ENCODE measurements at places on chromosomes 1 and 21.

DNA sequence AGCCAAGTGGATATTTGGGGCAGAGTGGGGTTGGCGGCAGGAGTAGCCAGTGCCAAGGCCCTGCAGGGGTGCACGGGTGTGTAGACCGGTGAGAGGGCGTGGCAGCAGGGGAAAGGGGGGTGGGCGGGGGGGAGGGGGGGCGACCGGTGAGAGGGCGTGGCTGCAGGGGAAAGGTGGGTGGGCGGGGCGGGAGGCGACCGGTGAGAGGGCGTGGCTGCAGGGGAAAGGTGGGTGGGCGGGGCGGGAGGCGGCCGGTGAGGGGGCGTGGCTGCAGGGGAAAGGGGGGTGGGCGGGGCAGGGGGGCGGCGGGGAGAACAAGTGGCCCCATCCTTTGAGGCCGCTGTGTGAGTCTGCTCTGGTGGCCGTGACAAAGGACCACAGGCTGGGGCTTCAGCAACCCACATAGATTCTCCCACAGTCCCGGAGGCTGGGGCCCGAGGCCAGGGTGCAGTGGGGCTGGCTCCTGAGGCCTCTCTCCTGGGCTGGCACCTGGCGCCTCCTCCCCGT lies 25.8 kb downstream of the RRP1 start:
- no peak for DNase-seq

DNA sequence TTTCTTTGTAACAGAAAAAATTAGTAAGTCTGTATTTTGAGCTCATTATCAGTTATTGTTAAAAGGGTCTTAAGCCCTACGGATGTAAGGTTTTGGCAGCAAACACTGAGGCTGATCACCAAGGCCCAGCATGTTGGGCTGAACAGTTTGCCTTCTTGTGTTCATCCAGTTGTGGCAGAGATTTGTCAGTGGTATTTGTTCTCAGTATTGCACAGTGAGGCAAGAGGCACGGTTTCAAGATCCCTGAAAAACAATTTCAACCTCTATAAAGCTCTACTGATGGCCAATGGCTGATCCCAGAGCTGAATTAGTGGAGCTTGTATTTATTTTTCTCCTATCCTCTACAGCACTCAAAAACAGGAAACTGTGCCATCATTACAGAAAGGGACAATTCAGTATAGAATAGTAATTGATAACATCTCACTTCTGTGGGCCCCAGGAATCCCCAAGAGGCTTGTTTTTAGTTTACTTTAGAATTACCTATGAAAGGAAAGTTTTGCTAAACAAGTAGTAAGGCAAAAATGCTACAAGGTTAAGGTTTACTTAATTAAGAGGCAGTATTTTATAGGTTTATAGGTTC lies 191.8 kb upstream of the RAB4A start:
- no peak for DNase-seq

DNA sequence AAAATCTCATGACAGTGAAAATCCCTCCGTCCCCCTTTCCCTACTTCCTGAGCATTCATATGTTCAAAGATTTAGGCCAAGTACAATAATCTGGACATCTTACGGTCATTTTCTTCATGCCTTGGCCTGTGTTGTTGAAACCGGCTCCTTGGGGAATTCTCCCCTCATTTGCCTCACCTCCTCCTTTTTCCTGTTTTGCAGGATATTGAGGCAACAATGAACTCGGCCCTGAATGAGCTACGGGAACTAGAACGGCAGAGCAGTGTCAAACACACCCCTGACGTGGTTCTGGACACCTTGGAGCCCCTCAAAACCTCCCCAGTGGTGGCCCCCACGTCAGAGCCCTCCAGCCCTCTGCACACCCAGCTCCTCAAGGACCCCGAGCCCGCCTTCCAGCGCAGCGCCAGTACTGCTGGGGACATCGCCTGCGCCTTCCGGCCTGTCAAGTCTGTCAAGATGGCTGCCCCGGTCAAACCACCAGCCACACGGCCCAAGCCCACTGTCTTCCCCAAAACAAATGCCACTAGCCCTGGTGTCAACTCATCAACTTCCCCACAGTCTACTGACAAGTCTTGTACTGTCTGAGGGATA lies 9.3 kb upstream of the IKBKE start:
- no peak for DNase-seq

- no peak for DNase-seq
Measured at GRCh38 chr1:202249436-202249835, 55.8 kb downstream of the LGR6 start.

DNA sequence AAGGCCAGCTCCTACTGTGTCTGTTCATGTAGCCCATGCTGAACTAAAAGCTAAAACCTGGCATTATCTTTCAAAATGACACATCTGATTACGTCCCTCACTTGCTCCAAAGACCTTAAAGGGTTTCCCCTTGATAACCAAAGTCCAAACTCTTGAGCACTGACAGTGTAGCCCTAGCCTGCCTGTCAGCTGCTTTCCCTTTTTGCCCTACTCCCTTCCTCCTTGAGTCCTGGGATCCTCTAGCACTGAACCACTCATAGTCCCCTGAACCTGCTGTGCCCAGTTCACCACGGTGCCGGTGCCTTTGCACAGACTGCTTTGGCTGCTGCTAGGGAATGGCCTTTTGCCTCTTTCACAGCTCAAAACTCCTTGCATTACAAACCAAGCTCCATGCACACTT lies 67.5 kb downstream of the PLXNA2 start:
- DNase-seq: no peak

DNA sequence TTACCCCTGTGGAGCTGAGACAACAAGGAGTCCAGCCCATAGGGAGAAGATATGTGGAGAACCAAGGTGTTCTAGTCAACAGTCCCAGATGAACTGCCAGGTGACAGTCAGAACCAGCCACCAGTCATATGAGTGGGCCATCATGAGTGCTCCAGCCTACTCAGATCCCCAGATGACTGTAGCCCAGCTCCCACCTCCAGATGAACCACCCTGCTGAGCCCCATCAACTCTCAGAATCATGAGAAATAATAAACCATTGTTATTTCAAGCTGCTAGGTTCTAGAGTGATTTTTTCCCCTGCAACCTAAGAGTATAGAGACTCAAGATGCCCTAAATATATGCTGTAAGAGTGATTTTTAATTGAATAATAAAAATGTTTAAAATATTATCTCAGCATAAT lies 444.2 kb downstream of the GPATCH2 start:
- no peak for DNase-seq

- DNase-seq: no peak
Measured at GRCh38 chr1:54551891-54552290, 3.9 kb downstream of the ACOT11 start.

DNA sequence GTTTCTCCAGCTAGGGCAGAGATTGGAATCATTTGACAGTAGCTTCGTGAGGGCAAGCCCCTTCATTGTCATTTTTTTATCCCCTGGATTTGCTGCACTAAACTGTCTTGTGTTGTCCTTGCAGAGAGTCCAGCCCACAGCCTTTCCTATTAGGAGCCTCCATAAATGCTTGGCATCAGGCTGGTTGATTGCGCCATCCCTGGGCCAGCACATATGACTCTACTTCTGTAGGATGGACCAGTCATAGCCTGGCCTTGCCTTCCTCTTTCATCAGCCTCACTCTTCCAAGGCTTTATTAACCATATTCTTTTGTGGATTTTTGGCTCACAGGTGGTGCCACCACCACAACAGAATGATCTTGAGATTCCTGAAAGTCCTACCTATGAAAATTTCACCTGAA lies 31.4 kb downstream of the LY9 start:
- DNase-seq: no peak

- DNase-seq: no peak
Measured at GRCh38 chr21:20737227-20737913, 260.8 kb upstream of the NCAM2 start.

DNA sequence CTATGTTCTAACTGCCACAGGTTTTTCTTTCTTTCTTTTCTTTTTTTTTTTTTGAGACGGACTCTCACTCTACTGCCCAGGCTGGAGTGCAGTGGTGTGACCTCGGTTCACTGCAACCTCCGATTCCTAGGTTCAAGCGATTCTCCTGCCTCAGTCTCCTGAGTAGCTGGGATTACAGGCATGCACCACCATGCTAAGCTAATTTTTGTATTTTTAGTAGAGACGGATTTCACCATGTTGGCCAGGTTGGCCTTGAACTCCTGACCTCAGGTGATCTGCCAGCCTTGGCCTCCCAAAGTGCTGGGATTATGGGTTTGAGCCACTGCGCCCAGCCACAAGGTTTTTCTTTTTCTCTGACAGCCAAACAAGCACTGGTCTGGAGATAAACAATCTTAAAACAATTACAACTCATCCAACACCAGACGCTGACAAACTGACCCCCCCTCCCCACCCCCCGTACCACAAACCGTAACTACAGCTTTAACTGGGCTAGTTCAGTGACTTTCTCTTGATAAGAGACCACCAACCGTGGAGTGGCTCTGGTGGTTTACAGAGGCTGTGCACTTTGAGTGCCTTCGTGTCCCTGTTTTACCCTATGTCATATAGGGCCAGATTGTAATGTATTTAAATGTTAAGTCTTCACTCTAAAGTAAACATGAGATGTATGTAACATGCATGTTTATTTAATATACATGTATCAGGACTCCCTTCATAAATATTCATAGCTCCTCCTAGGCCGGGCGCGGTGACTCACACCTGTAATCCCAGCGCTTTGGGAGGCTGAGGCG lies 19.5 kb upstream of the PUM1 start:
- no peak for DNase-seq

- no peak for DNase-seq
Measured at GRCh38 chr1:78334952-78335351, 155.8 kb upstream of the PTGFR start.

GRCh38 chr1:172952516-172952915 lies 98.2 kb downstream of the TNFSF18 start:
- DNase-seq: no peak

DNA sequence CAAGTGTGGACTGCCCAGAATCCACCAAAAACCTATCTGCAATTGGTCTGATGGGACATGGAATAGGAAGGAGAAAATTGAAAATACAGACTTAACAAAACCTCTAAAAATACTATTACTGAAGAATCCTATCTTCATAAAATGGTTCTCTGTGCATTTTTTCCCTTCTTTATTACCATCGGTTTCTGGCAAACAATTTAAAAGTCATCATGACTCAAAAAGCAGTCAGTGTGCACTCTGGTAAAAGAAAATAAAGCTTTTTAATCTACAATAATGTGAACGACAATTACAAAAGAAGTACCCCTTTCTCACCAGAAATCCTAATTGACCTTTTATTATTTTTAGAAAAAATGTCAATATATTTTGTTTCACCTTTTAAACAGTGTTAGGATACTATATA lies 186.3 kb downstream of the TPR start:
- peak; percentile 46 for DNase-seq

DNA sequence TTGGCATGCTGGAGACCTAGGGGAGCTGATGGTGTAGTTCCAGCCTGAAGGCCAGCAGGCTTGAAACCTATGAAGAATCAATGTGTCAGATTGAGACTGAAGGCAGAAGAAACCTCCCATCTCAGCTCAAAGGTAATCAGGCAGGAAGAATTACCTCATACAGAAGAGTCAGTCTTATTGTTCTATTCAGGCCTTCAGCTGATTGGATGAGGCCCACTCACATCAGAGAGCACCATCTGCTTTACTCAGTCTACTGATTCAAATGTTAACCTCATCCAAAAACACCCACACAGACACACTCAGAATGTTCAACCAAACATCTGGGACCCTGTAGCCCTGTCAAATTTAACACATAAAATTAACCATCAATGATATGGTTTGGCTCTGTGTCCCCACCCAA lies 13.7 kb upstream of the CCN1 start:
- no peak for DNase-seq

DNA sequence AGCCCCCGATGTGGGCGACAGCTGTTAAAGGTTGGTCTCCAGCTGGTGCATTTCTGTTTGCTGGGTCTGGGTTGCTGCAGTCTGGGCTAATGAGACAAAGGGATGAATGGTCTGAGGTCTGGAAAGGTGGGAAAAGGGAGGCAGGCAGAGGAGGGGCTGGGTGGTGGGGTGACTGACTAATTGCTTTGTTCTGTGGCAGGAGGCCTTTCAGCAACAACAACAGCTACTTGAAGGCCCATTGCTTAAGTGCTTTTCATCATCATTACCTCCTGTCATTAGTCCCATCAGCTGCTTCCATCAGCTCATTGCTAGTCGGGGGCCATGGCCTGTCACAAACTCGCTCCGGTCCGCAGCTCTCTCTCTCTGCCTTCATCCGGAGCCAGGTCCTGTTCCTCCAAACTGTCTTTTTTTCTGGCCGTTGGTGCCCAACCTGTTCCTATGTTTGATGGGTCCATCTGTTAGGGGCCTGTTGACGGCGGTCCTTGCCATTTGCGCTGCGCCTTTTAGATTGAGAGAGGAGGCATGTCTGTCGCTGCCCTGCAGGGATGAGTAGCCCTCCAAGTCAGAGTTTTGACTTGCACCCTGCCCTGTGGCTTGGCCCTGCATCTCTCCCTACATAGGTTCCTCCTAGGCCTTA lies 105.6 kb upstream of the PLXNA2 start:
- DNase-seq: no peak

DNA sequence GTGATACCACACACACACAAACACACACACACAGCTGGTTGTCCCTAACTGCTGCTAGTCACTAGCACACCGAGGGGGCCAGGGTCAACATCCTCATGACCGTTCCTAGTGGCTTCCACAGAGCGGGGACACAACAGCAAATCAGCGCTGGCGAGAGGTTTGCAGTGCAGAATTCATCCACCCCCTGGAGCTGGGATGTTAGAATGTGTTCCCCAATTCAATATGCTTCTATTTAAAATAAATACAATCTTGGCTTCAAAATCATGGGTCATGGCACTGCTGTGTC lies 16.2 kb upstream of the C2CD2 start:
- no peak for DNase-seq

GRCh38 chr1:83872515-83872914 lies 126.4 kb downstream of the TTLL7 start:
- no peak for DNase-seq

DNA sequence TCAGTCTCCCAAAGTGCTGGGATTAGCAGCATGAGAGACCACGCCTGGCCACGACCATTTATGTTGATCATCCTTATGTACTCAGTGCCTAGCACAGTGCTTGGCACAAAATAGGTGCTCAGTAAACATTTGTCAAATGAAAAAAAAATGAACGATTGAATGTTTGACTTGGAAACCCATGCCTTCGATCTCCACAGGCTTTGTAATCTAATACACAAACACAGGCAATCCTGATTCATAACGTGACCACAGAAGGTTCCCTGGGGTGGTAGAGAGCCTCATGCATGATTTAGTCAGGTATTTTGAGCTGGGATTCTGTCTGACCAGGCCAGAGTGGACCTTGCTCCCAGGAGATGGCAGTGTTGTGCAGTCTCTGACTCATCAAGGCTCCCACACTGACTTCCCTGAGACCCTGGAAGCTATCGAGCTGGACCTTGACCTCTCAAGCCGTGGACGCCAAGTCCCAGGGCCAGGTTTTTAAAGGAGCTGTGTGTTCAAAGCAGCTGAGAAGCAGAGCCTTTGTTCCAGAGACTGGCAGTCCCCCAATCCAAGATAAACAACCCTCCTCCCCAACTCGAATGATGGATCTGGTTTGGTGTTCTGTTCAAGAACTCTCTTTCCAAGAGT lies 81.1 kb downstream of the PGM1 start:
- DNase-seq: peak; percentile 85

- no peak for DNase-seq
Measured at GRCh38 chr1:80962564-80962963, 838.2 kb upstream of the ADGRL2 start.

GRCh38 chr1:23801338-23801748 lies 789 bp upstream of the GALE start:
- no peak for DNase-seq

- no peak for DNase-seq
Measured at GRCh38 chr1:29236712-29237128, 398 bp downstream of the PTPRU start.

GRCh38 chr1:169733924-169734323 lies at the start of gene SELE:
Gene SELE, minus strand, starts transcription at chr1:169734079. Its CDS starts 467 bp downstream, at chr1:169733612.
- DNase-seq: no peak

GRCh38 chr1:109241841-109242345 lies 7.4 kb upstream of the CELSR2 start:
- DNase-seq: no peak

GRCh38 chr1:2091611-2092604 lies 41.7 kb downstream of the PRKCZ start:
- no peak for DNase-seq

Measured in HCEC 1CT (cell line).